GM10248 (cell line): ENCODE measurements at places on chromosomes 2 and 18.

DNA sequence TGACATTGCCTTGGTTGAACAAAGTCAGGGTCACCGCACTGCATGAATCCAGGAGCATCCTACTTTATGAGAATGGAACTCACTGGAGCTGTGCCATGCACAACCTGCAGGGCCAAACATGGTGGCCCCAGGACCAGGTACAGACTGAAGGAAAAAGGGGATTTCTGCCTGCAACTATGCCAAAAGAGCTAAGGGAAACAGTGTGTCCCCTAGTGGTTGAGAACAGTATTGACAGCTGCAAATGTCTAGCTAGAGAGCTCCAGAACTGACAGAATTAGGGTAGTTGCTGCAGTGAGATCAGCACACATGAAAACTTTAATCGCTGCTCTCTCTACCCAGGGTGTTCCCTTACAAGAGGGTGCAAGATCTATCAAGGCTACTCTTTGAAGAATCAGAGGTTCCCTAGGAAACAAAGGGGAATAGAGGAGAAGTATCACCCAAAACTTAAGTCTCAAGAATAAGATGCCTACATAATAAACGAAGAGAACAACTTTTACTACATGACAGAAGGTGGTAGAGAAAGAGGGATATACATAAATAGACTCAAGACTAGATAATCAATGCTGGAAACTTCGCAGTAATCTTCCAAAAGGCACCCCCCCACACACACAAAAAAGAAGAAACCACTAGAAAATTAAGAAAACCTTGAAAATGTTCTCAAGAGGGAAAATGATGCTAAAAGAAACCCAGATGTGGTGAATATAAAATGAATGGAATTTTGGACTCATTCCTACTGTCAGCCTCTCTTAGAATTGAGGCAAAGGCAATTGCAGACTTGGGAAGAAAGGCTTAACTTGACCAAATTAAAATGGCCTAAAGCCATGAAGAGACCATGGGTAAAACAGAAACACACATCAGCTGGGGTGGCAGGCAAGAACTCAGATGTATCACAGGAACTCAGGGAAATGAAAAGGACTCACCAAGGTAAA lies 43.6 kb upstream of the IHH start:
- DNase-seq = peak; percentile 69

DNA sequence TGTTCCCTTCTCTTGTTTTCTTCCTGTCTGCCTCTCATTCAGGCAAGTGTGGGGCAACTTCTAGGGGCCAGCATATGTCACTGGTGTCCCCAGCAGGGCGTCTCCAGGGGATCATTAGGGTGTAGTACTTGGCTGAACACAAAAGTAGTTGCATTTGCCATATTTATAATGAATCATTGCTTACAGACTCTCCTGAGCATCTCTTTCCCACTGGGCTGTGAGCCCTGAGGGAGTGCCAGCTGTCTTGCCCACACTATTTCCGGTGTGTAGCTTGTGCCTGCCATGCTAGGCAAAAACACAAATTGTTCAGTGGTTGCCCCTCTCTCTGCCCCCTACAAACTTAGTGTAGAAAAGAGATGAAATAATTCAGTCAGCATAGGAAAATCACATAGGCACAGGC lies 40.8 kb upstream of the SCLY start:
- DNase-seq = no peak

- DNase-seq = no peak
Measured at GRCh38 chr18:57587098-57587661, 678 bp upstream of the FECH start.

DNA sequence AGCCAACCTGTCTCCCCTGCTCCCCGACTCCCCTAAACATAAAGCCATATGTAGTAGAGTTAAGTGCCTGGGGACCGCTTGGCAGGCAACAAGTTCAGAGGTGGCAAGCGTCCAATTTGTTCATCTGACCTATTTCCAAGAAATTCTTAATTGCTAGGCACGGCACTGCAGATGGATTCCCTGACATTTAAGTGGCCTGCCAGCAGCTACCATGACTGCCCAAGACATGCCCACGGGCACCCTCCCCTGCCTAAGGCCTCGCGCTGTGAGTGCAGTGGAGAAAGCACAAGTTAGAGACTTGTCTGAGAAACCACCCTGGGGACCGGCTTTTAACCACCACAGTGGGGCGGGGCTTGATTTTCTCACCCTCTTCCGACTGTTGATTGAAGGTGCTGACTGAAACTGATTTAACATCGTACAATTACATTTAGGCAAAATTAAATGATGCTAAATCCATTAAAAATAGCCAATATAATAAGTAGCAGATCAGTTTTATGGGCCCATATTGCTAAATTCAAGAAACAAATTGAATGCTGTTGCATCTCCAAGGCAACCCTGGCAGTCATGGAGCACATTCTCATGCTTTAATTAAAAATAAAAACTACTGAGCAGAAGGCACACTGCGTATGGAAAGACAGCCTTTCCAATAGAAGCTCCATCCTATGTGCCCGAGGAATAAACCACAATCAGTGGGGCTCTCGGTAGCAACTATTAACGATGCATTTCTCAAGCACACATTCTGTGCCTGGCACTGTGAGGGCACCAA lies 163.6 kb upstream of the ACAA2 start:
- no peak for DNase-seq

- DNase-seq = no peak
Measured at GRCh38 chr2:46315103-46315890, 18.1 kb downstream of the EPAS1 start.

- no peak for DNase-seq
Measured at GRCh38 chr2:208279236-208279635, 13.2 kb downstream of the PIKFYVE start.

DNA sequence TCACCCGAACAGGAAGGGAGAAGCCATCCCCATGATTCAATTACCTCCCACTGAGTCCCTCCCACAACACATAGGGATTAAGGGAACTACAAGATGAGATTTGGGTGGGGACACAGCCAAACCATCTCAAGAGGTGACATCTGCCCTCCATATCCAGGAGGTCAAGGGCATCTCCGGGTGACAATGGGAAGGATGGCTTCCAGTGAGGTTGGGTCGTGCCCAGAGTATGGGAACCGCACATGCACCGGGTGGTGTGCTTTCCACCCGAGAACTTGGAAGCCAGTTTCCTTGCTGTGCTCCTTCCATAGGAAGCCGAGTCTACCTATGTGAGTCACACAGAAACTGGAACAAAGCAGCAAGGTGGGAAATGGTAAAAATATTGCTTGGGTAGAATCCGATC lies 216.9 kb upstream of the SALL3 start:
- DNase-seq = no peak

GRCh38 chr18:32441533-32441932 lies 29.1 kb downstream of the GAREM1 start:
- no peak for DNase-seq

DNA sequence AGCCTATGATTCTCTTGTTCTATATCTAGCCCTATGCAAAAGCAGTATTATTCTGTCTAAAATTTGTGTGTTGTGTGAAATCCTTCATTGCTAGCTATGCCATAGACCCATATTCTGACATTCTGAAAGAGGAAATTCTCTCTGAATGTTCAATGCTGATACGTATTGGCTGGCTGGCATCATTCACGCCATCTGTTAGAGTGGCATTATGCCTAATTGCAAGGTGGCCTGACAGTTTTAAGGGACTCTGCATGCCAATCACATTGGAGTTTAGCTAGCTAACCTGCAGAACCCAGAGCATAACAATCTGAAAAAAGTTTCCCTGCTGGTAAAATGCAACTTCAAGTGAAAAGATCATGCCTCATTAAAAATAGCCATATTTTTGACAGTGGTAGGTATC lies 316.0 kb downstream of the SOX11 start:
- no peak for DNase-seq

GRCh38 chr2:26281226-26281625 lies 36.5 kb downstream of the HADHB start:
- no peak for DNase-seq

DNA sequence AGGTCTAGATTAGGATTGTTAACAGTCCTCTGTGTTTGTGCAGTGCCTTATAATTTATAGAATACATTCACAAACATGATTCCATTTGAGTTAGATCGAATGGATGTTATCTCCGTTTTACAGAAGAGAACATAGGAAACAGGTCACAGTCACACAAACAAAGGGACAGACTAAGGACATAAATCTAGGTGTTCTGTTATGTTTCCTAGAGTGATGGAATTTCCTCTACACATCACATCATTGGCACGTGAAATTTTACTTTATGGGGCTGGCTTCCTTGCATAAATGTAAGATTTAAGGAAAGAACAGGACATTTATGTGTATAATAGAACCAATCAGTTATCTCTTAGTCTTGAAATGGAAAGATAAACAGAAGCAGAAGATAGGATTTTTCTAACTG lies 6.4 kb downstream of the TRIM54 start:
- DNase-seq = no peak

DNA sequence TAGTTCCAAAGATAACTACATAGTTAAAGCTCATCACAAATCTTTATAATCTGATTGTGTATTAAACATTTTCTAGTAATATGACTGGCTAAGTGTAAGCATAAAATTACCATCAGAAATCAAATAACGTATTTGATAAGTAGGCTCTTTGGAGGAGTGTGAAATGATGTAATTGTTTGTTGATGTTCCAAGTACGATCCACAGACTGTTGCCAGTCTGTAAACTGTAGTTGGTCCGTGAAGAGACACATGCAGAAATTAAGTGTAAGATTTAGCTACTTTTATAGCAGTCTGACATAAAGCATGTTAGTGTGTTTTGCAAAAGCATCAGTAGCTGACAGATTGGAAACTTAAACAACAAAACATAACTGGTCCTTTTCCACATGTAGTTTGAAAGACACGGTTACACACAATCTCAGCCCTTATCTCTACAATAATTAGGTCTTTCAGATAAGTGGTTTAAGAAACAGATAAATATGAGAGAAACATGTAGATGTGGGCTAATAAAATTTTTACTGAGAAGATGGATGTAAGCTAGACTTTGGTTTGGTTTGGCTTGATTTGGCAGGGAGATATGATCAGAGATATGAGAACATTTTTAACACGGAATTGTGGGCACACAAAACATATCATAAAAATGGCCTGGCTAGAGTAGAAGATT lies 115.0 kb upstream of the EPB41L5 start:
- no peak for DNase-seq

- DNase-seq = no peak
Measured at GRCh38 chr2:239157269-239157668, 243.6 kb downstream of the HDAC4 start.

GRCh38 chr18:48732767-48733424 lies 194.1 kb downstream of the CTIF start:
- peak; percentile 73 for DNase-seq

GRCh38 chr18:49849331-49850217 lies 36.2 kb upstream of the ACAA2 start:
- no peak for DNase-seq

- DNase-seq = no peak
Measured at GRCh38 chr18:21672521-21673267, 31.9 kb downstream of the ABHD3 start.

DNA sequence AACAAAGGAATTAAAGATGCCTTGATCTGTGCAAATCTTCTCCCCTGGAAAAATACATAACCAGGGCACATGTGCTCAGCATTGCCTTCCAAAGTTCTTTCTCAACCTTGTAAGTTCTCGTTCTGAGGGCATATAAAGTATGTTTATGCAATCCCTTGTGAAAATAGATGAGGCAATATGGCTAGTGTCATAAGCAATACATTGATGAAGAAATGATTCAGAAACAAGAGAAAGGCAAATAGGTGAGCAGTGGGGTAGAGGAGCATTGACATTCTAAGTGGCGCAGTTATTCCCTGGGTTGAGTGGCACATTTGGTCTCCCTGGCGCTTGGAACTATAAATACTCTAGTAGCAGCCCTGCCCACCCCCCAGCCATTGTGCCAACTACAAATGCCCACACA lies 57.4 kb upstream of the PGAP1 start:
- no peak for DNase-seq

GRCh38 chr2:234951664-234952269 lies at the start of gene SH3BP4:
SH3BP4 (plus strand) TSS chr2:234952017; CDS start chr2:235035003, 82,986 bp downstream.
- DNase-seq = no peak

DNA sequence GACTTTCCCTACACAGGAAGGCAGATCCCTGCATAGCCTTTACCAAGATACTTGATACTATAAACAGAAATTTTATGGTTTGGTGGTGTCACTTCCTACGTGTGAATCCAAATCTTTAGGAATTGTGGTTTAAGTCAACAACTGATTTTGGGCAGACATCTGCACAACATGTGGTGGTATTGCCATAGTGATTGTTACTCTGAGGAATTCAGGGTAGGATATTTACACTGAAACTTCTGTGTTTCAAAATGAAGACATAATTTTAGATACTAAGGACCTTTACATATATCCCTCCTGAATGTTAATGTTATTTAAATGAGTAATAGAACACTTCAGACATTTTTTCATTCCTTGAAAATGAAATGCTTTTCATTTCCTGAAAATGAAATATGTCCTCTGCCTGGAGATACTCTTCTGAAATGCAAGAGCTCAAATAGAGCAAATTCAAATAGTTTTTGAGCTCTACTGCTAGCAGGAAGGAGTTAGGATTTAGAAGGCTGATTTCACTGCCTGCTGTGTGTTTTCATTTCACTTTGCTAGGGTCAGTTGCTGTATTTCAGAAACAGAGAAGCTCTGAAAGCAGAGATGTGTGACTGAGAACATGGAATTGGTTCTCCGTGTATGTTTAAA lies 77.2 kb downstream of the MDH1 start:
- DNase-seq = no peak

DNA sequence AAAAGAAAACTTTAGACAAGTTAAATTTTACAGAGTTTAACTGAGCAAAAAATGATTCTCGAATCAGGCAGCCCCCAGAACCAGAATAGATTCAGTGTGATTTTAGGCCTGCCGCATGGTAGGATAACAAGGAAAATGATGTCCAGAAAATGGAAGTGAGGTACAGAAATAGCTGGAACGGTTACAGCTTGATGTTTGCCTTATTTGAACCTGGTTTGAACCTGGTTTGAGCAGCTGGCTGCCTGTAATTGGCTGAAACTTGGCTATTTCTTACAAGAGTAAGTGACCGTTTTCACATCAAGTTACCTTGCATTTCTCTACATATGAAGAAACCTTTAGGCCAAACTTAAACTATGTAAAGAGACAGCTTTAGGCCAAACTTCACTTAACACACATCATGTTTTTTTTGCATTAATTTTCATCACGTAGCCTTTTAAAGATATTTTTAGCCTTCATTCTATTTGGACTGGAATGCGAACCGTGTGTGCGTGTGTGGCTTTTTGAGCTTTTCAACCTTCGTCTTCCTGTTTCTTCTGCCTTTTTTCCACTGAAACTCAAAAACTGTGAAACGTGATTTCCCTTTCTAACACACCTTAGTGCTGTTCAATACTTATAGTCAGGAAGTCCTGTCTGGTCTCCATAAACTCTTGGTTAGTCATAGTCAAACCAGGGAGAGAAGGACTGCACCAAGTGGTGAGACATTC lies 4.5 kb upstream of the POLE4 start:
- no peak for DNase-seq

DNA sequence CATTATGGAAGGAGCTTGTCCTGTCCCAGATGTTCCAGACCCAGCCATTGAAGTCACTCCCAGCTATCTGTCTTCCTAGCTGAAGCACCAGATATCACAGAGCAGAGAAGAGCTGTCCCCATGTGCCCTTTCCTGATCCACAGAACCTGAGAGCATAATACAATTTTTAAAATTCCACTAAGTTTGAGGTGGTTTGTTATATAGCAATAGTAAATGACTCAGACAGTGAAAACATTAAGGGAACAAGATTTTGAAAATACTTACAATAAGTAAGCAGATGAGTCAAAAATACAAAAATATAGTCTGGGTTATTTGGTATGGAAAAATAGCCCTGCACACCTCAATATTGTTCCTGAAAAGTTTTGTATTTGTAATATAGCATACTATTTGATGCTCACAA lies 85.8 kb upstream of the GLS start:
- no peak for DNase-seq
